ENCODE measurements at places on chromosomes 11 and 22.

- no peak for DNase-seq
Measured at GRCh38 chr11:94504689-94505293, 7.5 kb upstream of the C11orf97 start.

DNA sequence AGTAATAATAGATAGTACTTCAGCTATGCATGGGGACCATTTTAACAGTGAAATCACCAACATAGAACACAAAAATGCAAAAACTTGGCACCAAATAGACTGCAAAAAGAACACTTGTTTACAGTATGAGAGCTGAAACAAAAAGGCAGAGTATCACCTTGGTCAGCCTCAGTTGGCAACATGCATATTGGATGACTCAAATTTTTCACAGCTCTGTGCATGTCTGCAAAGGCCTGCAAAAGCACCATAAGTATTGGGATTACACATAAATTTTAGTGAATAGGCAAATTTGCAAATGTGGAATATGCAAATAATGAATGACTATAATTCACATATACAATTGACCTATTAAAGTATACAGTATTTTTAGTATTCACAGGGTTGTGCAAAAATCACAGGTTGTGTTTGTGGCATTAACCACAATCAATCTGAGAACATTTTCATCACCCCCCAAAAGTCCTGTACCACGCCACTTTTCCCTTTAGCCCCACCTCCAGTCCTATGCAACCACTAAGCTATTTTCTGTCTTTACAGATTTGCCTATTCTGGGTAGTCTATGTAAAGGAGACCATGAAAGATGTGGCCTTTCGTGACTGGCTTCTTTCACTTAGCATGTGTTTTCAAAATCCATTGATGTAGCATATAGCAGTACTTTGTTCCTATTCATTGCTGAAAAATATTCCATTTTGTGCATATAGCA lies 47.2 kb downstream of the CCDC15 start:
- no peak for DNase-seq

DNA sequence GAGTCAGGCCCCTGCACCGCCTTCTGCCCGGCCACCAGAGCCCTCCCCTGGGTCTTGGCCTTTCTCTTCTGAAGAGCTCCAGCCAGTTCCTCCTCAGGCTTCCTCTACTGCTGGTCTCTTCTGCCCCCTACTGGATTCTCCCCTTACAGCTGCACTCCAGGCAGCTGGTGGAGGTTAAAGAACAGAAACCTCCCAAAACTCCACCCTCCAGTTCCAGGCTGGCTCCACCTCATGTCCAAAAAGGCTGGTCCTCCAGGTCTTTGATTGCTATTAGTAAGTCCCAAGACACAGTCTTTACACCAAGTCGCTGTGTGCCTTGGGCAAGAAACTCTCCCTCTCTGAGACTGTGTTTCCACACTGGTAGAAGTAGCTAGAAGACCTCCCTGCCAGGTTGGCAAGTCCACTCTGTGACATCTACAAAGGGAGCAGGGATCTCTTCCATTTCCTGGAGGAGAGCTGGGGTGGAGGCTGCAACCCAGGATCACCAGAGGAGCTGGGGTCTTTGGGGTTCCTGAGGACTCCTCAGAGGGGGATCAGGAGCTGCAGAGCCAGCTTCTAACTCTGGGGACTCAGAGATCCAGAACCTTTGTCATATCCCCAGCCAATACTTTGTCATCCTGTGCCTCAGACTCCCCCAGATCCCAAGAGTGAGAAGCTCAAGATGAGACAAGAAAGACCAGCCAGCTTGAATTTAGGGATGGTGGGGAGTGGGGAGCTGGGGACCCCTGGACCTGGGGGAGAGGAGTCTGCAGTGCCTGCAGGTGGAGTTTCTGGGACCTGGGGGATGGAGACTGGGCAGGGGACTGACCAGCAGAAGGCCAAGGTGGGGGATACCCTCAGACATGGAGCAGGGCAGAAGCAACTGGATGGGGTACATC lies 3.4 kb upstream of the IGLL5 start:
- DNase-seq: peak; percentile 74

DNA sequence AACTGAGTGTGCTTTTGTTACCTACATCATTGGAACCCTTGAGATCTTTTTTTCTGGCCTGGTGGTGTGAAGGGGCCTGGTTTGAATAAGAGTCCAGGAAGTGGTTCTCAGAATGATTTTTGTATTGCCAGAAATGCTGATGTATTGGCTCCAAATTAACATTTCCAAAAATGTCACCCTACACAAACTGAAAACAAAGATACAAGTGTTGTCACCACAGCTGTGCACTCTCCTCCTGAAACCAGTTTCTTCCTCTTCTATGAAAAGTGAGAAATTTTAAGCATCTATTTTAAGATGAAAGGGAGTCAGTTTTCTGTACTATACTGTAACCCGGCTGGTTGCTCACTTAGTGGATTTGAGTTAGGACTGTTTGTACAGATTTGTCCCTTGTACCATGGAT lies 218.8 kb downstream of the PGR start:
- no peak for DNase-seq

DNA sequence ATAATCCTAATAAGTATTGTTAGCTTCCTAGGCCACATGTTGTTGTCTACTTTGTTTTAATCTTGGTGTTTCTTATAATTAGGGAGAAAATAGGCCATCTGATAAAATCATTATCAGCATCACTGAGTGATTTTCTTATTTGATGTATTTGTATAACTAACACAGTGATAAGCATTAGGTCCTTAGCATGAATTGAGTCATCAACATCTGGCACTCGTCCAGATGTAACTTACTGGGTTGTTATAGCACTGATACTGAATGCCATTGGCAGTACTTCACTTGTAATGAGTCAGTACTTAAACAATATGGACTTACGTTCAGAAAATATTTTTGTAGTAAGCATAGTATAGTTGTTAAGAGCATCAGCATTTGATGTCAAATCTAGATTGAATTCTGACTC lies 16.2 kb downstream of the API5 start:
- DNase-seq: peak; percentile 4

GRCh38 chr11:9313648-9314290 lies 624 bp downstream of the TMEM41B start:
- DNase-seq: peak; percentile 31

GRCh38 chr11:92765965-92766371 lies 203.5 kb upstream of the MTNR1B start:
- peak; percentile 1 for DNase-seq

GRCh38 chr22:36056980-36057379 lies 28.4 kb upstream of the RBFOX2 start:
- no peak for DNase-seq

DNA sequence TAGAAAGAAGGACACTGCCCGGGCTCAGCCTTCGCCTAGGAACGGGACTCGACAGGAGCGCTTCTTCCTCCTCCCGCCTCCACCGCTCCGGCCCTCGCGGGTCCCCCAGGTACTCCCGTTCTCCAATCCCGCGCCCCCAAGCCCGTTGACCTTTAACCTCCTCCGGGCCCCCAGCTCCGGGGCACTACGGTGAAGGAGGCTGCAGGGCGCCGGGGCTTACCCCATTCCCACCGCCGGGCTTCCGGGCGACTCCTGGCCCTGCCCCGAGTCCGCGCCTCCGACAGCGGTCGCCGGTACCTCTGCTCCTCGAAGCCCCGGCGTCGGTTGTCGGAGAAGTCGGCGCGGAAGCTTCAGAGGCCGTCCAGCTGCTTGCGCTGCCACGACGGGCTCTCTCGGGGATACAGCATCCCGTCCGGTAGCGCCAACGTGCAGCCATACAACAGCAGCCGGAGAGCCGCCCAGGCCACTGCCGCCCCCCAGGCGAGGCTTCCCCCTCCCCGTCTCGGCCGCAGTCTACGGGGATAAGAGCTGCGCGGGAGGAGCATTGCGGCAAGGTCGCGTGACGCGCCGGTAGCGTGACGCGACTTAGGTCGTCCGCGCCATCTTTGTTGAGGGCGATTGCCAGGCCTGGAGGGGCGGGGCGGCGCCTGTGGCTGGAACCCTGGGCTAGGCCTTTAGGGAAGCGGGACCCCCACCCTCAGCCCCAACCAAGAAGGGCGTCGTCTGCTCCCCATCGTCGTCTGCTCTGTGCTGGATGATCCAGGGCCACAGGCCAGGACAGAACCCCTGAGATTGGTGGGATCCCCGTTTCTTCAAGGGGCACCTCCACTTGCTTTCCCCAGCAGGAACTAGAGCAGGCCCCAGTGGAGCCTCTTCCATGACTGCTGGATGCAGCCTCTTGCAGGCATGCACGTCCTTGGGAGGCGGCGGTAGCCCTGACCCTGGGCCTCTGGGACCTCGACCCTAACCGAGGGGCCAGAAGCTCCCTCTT lies 26.3 kb downstream of the RGL4 start:
- peak; percentile 89 for DNase-seq

- no peak for DNase-seq
Measured at GRCh38 chr11:12482839-12483238, 105.5 kb downstream of the PARVA start.

GRCh38 chr11:107840129-107840484 lies 18.5 kb downstream of the SLC35F2 start:
- no peak for DNase-seq

DNA sequence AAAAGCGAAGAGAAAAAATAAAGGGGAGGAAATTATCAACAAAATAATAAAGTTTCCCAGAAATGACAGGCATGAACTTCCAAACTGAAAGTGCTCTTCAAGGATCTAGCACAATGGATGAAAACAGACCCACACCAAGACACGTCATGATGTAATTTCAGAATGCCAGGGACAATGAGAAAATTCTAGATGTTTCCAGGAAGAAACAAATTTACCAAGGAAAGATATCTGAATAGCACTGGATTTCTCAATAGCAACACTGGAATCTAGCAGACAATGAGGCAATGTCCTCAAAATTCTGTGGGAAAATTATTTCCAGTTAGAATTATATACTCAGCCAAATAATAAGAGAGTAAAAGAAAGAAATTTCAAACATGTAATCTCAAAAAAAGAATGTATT lies 46.0 kb downstream of the DENND5A start:
- DNase-seq: no peak

GRCh38 chr22:35552196-35552842 lies 11.7 kb downstream of the RASD2 start:
- peak; percentile 86 for DNase-seq

- peak; percentile 66 for DNase-seq
Measured at GRCh38 chr11:13668957-13669521, 571 bp downstream of the FAR1 start.

GRCh38 chr11:106152824-106153223 lies 75.4 kb downstream of the AASDHPPT start:
- no peak for DNase-seq

GRCh38 chr11:82883853-82884252 lies 16.4 kb downstream of the PRCP start:
- DNase-seq: no peak

DNA sequence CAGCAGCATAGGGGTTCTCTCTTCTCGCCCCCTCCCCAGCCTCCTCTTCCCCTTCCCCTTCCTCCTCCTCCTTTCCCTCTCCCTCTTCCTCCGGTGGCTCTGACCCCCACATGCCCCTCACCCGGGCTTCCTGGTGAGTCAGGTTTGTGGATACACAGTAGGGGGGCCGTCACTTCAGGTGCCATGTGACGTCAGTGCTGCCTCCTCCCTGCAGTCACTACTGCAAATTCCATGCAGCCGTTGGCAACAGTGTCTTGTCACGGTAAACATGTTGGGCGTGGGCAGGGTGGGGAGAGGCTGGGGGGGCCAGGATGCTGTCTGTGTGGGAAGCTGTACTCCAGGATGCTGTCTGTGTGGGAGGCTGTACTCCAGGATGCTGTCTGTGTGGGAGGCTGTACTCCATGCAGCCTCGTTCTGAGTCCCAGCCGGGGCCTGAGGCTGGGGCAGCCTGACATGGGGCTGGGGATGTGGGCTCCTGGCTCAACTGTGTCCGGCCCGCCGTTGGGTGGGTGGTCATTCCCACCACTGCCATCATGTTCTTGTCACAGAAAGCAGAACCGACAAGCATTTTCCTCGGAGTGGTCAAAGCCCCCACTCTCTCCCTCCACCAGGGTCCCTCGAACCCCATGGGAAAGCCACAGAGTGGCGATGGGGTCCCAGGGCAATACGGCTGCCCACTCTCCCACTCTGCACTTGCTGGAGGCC lies 2.4 kb upstream of the MUC2 start:
- no peak for DNase-seq

DNA sequence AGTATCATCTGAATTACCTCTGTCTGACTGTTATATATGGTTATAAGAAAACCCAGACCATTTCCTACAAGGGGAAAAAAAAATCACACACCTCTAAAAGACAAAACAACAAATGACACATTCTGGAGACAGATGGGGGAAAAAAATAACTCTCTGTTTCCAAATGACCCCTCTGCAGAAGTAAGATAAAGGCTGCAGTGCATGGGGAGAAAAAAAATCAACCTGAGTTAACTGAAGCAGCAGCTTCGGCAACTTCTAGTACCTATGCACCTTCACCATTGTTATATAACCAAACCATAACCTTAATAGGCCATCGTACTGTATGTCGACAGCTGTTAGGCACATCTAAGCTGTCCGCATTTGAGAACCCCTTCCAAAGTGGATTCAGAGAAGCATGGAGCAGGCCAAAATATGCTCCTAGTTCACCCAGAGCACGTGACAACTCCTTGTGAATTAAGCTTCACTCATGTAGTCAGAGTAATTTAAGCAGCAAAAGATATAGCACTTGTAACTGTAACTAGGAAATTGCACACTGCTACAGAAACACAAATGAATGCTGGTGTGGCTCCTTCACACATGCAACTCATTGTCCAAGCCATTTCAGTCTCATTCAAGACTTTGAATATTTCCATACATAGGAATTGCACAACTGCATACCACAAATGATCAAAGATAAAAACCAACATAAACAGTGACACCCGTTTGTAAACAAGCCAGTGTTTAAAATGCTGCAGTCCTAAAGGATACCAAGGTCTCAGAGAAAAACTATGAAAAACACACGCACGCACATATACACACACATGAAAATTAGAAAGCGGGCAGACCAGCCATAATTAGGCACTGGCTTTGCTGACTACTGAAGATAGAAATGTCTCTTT lies 2.7 kb downstream of the SIK3 start:
- DNase-seq: no peak

DNA sequence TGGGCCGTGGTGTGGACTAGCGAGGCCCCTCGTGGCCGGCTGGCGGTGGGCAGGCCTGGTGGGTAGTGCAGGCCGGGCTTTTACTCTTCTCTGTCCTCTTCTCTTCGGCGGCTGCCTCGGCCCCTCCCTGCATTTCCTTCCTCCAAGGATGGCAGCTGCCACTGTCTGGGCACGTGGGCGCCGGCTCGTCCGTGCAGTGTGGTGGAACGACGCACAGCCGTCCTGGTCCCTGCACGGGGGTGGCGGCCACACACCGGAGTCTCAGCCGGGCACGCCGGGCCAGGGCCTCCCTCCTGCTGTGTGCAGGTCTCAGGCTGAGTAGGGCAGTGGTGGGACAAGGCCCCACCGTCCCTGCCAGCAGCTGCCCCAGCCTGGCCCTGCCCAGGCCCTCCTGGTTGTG lies 37.7 kb downstream of the MOB2 start:
- DNase-seq: no peak

DNA sequence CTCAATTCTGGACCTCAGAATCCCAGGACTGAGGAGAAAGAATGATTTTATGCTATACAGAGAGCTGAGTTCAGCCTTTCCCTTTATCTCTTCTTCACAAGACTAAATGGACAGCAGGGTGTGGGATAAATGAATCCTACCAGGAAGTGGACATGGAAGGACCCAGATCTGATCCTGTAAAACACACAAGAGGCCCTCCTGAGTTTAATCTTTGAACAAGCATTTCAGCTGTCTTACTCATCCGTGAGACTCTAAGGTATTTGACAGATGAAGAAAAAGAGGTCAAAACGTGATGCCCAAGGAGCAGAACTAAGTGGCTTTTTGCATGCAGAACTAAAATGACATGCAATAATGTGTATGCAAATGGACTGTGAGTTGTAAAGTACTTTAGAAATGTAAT lies 511.3 kb downstream of the DLG2 start:
- DNase-seq: no peak
